ENCODE measurements at places on chromosomes 2 and 18. TPM values are rescaled to one million over a fixed set of nuclear protein-coding genes. Genes with fewer than 3 reads are reported as not detected.

FIGN gene
- total RNA-seq = 2.2 TPM

GPR148 gene
- total RNA-seq = not detected

G6PC2 gene
- total RNA-seq = not detected

MEP1B gene
- not detected for total RNA-seq

SCN1A gene
- total RNA-seq = not detected

FAP gene
- 1.9 TPM for total RNA-seq
